ENCODE measurements at places on chromosomes 4 and X.

DNA sequence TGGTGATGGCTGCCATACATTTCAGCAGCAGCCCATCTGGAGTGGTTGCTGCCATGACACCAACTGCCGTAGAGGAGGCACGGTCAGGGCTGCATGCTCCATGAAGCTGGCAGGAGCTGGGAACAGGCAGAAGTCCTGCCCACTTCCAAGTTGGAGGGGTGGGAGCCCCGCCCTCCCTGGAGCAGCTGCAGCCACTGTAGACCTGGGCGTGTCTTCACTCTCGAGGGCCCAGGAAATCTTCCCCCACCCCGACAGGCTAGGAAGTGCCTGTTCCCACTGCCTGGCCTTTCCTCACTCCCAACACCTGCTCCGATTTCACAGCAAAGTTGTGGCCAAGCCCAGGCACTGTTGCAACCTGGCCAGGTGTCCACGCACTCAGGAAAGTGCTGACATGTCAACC is 42.3 kb downstream of the NALF2 start:
- DNase-seq, result no peak

DNA sequence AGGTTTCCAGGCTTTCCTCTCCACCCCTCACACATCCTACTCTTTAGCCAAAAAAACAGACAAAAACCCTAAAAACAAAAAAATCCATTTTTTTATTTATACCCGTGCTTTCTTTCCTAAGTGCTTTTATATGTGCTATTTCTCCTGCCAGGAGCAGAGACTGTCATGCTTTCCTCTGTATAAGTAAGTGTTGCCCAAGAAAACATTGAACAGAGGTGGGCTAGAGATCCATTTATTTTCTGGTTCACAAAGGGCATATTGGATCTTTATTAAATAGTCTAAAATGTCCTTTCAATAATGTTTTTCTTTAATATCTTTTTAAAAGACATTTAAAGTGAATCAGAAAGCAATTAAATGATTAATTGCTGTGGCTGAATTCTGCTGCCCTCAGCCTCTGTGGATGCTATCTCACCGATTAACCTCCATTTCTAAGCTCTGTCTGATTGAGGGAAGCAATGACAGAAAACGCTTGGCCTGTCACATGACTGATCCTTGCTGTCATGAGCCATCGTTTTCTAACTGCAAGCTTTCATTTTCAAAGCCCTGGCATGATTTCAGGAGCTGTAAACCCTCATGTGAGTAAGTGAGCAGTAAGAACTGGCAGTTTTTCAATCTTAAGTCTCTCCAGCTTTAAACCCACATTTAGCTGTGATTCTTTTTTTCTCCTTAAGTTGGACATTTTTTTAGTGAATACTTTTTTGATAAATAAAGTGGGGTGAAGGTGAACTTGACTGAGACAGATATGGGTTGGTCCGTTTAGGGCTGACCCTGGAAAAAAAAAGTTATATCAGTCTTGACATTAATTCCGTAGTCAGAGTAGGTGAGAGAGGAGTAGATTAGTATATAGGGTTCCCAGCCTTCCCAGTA is 180.7 kb upstream of the PGRMC2 start:
- no peak for DNase-seq

- no peak for DNase-seq
These were observed 19.6 kb upstream of the FAM156A start for GRCh38 chrX:52977953-52978352.

DNA sequence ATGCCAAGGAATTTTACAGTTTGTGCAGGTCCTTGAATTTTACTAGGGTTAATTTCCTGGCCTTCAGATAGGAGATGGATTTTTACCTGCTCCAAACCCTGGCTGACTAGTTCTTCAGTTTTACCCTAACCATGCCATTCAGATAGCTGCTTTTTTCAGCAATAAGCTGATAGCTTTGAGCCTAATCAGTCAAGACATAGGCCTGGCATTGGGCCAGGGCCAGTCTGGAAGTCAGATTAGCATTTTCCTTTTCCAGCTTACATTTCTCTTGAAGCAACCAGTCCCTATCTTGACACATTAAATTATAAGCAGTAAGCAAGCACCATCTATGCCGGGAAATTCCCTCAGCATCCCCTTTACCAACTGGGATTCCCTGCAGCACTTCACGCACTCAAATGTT is 177.1 kb downstream of the ADGRA3 start:
- DNase-seq, result no peak

GRCh38 chr4:74516303-74516702 is 71.4 kb downstream of the AREG start:
- DNase-seq, result no peak
